Naive thymus-derived CD4-positive, alpha-beta T cell (primary cell): ENCODE measurements at places on chromosomes 12 and 14.
A peak's percentile ranks its signal among the peaks of the same experiment; 100 is the strongest.

DNA sequence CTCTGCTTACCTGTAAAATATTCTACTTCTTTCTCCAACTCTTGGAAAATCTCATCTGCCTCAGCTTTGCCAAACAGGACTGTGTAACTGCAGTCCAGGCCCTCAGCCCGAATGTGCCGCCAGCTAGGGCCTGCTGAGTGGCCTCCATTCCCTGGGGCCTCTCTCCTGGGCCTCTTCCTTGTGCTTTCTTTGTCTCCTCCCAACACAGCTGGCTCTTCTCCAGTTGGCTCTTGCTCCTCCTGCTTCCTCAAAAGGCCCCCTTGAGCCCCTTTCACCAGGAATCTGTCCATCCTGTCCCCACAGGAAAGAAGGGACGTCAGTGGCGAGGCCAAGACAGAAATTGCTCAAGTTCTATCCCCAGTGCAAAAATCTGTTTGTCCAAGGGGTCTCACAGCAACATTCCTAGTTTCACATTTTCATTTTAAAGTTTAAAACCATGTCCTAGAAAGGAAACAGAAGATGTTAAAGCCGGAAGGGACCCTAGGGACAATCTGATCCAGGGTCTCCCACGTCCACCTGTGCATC lies 713 bp downstream of the ALKBH2 start:
- H3K27me3 ChIP-seq: no peaks in the 10 kb centered on the region
- H3K27ac ChIP-seq: peak overlapping the region; percentile 76
- peaks cover 18% of the 10 kb centered on the region for H3K4me1 ChIP-seq
- DNase-seq: no peak
- peak overlapping the region; percentile 62 for H3K4me3 ChIP-seq

GRCh38 chr12:110088936-110089335 lies 35.2 kb upstream of the IFT81 start:
- H3K4me3 ChIP-seq: no peak overlapping the region
- DNase-seq: no peak
- H3K4me1 ChIP-seq: no peaks in the 10 kb centered on the region
- H3K36me3 ChIP-seq: no peaks in the 10 kb centered on the region
- no peak overlapping the region for H3K27ac ChIP-seq
- no peaks in the 10 kb centered on the region for H3K27me3 ChIP-seq

DNA sequence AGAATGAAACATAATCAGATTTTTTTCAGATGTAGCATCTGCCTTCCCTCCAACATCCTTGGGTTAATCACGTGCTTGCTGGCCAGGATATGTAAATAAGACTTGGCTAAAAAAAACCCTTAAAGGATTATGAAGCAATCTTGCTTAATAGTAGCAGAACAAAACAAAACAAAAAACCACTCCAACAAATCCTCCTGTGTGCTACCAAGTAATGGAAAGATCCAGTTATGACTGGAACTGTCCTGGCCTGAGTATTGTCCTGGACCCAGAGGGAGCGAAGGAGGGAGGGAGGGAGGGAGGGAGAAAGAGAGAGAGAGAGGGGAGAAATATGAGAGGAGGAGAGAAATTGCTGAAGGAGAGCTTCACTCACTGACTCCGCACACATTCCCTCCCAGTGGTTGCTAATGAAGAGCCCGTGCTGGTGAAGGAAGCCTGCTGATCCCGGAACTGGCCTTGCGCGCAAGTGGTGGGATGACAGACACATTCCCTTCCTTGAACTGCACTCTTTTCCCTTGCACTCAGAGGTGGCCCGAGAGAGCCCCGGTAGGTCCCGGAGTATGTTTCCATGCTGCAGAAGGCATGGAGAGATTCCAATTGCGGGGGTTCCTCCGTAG lies 57.2 kb downstream of the HMGA2 start:
- no peaks in the 10 kb centered on the region for H3K36me3 ChIP-seq
- no peaks in the 10 kb centered on the region for H3K4me1 ChIP-seq
- no peak for DNase-seq
- no peaks in the 10 kb centered on the region for H3K27me3 ChIP-seq
- no peak overlapping the region for H3K27ac ChIP-seq

DNA sequence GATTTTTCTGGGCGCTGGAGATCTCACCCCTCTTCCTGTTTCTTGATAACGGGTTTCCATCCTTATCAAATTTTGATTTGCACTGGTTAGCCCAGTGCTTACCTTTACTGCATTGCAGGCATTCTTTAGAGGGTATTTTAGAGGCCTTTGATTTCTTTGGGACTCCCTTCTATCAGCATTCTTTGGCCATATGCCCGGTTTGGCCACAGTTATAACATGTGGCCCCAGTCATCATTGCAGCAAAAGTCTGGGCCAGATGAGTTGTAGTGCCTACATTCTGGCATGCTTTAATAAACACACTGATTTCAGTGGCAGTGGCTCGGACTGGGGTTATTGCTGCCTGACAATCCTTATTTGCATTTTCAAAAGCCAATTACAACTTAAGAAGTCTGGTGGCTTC lies 82.3 kb downstream of the KCNMB4 start:
- H3K4me1 ChIP-seq: no peaks in the 10 kb centered on the region
- H3K4me3 ChIP-seq: no peak overlapping the region
- no peaks in the 10 kb centered on the region for H3K27me3 ChIP-seq
- H3K27ac ChIP-seq: no peak overlapping the region
- DNase-seq: no peak
- H3K36me3 ChIP-seq: no peaks in the 10 kb centered on the region

DNA sequence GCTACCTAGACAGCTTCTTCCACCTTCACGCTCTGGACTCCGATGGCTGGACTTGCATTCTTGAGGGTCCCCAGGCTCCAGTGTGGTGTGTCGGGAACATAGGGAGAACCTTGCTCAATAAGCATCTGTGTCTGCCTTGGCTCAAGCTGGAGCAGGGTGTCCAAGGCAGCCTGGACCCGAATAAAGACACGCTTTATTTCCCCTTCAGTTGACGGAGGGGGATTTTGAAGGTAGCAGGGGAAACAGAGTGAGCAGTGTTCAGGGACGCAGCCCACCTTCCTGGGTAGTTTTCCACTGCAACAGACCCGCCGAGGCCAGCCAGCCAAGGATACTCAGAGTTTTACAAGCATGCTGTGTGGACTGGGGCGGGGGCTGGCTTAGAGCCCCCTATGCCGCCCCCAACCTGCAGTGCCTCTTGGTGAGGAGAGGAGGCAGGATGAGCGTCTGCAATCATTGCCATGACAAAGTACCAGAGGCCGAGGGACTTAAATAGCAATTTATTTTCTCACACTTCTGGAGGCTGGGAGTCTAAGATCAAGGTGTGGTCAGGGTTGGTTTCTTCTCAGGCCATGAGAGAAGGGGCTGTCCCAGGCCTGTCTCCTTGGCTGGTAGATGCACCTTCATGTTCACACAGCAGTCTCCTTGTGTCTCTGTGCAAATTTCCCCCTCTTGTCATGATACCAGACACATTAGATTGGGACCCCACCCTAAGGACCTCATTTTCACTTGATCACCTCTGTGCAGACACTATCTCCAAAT lies 201.2 kb downstream of the CHST11 start:
- H3K27me3 ChIP-seq: no peaks in the 10 kb centered on the region
- DNase-seq: no peak
- H3K4me3 ChIP-seq: no peak overlapping the region
- H3K27ac ChIP-seq: no peak overlapping the region
- H3K36me3 ChIP-seq: no peaks in the 10 kb centered on the region
- peaks cover 8% of the 10 kb centered on the region for H3K4me1 ChIP-seq

DNA sequence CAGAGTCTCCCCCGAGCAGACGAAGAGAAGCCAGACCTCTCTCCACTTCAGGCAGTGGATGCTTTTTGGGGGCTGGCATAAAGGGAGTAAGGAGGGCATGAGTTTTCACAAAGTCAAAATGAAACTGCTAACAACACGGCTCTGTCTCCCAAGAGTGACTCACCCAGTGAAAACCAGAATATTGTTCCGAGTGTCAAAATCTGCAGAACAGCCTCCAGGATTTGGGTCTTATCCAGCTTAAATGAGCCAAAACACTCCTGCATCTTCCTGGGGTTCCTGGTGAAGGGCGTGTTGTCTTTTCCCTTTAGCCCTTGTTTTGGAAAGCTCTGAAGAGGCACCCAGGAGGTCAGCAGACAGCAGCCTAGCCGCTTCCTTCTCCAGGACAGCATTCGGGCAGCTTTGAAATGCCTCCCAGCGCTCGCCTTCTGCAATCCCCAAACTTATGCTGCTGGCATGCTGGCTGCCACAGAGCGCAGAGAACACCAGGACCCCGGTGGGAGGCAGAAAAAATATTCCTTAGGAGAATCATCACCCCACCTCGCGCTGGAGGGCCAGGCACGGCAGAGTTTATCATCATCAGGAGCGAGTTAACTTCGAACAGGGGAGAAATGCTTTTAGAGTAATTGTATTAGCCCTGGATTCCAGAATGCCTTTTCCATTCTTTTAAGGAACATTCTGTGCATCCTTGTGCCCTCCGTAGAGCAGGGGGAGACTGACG lies 117.7 kb upstream of the NCOR2 start:
- DNase-seq: no peak
- H3K27ac ChIP-seq: no peak overlapping the region
- H3K4me1 ChIP-seq: peaks cover 11% of the 10 kb centered on the region

DNA sequence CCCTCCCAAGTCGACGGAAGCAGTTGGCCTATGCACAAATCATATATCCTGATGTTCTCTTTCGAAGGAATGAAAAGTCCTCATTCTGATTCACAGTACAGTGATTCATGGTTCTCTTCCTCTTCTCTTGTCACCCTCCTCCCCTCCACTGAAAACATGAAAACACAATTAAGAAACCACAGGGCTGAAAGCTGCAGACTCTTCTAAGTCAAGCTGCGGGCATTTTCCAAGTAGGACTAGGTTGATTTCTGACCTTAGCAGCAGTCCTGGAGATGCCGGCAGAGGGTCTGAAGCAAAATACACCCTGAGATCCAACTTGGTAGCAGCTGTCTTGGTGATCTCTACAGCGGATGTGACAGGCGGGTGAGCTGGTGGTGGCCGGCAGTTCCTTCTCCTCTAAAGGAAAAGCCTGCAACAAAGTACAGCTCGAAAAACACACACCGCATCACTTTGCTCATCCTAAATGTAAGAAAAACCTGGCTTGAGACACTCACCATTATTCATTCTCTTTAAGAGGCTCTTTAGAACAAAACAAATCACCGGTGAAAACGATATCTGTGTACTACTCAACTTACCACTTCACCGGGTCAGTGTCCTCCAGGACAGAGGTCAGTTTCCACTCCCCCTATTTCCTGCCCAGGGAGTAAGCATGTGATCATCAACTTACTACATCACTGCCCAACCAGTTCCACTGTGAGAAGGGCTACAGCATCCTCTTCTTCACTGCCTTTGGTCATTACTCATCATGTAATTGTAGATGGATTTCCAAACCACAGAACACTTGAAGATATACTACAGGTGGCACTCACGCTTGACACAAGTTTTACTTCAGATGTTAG lies 6.0 kb downstream of the TMCC3 start:
- H3K27ac ChIP-seq: no peak overlapping the region
- no peaks in the 10 kb centered on the region for H3K36me3 ChIP-seq
- peaks cover 11% of the 10 kb centered on the region for H3K27me3 ChIP-seq
- H3K4me3 ChIP-seq: no peak overlapping the region

- peaks cover 36% of the 10 kb centered on the region for H3K4me1 ChIP-seq
- no peaks in the 10 kb centered on the region for H3K27me3 ChIP-seq
- no peak for DNase-seq
- H3K36me3 ChIP-seq: no peaks in the 10 kb centered on the region
- no peak overlapping the region for H3K4me3 ChIP-seq
These were observed 225.6 kb downstream of the EFCAB11 start for GRCh38 chr14:89728964-89729363.

DNA sequence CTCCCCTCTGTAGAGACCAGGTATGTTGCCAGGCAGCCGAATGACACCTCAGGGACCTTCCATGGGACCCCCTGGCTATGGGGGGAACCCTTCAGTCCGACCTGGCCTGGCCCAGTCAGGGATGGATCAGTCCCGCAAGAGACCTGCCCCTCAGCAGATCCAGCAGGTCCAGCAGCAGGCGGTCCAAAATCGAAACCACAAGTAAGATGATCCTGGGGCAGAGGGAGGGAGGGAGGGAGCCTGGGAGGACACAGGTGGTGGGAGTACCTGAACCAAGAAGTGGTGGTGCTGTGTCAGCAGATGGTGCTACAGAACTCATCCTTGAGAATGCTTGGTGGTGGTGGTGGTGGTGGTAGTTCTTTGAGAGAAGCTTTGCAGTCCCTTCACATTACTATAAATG lies 1.0 kb downstream of the SMARCD1 start:
- peaks cover 5% of the 10 kb centered on the region for H3K4me1 ChIP-seq
- no peaks in the 10 kb centered on the region for H3K27me3 ChIP-seq
- peaks cover 15% of the 10 kb centered on the region for H3K36me3 ChIP-seq
- peak overlapping the region; percentile 82 for H3K4me3 ChIP-seq

GRCh38 chr14:65720743-65721142 lies 308.2 kb downstream of the FUT8 start:
- H3K4me1 ChIP-seq: peaks cover 4% of the 10 kb centered on the region
- no peaks in the 10 kb centered on the region for H3K27me3 ChIP-seq
- no peak overlapping the region for H3K4me3 ChIP-seq
- peaks cover 1% of the 10 kb centered on the region for H3K36me3 ChIP-seq

- H3K36me3 ChIP-seq: no peaks in the 10 kb centered on the region
- H3K4me1 ChIP-seq: no peaks in the 10 kb centered on the region
- no peak overlapping the region for H3K27ac ChIP-seq
These were observed 24.7 kb downstream of the ATF1 start for GRCh38 chr12:50788561-50788960.

DNA sequence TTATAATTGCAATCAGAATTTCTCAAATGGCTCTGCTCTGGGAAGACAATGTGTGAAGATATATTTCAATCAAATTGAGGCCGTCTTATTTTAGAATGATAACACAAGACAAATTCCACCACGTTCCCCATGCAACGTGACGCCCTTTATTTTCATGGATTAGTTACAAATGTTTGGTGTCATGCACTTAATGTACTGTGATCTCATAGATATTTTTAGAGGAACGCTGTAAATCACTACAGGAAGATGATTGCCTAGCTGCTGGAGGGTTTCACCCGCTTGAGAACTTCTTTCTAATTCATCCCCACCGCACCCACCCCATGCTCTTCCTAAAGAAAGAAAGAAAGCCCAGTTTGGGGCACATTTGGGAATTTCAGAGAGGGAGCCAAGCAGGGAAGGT lies 117.2 kb downstream of the PLXNC1 start:
- no peak for DNase-seq
- peaks cover 4% of the 10 kb centered on the region for H3K36me3 ChIP-seq
- no peaks in the 10 kb centered on the region for H3K27me3 ChIP-seq
- H3K4me3 ChIP-seq: no peak overlapping the region

DNA sequence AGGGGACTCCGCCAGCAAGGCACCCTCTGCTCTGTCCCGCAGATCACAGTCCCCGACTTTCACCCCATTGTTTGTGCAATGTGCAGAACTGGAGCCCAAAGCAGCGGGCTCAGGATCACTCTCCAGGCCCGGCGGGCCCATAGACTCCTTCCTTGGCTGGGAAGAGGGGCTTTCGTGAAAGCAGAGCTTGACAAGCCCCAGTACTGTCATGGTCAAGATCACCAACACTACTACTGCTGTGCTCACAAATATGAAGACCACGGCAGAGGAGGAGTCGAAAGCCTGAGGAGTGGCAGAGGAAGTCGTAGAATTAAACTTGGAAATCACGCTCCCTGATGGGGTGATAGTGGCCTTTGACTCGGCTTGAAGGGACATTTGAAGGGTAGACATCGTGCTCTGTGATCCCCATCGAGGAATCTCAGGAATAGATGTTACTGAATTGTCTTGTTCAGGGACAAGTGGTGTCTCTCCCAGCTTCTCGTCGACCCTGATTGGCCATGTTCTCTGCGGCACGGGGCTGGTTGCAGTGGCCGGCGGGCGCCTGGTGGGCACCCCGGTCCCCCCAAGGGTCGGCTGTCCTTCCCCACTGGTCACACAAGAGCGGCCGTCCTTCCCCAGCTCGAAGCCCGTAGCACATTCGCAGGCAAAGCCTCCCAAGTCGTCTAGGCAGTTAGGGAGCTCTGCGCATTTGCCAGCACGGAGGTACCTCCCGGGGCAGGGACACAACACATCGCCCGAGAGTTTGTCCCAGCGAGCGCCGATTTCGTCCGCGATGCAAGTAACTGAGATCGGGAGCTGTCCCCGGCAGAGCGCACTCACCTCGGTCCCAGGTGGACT lies 1.1 kb downstream of the CLEC14A start:
- no peaks in the 10 kb centered on the region for H3K4me1 ChIP-seq
- H3K27me3 ChIP-seq: no peaks in the 10 kb centered on the region
- H3K27ac ChIP-seq: no peak overlapping the region
